ENCODE measurements at places on chromosomes 2 and 18.
A peak's percentile ranks its signal among the peaks of the same experiment; 100 is the strongest.

GRCh38 chr2:113171334-113172075, 2.3 kb upstream of the PSD4 start:
- H3K27me3 ChIP-seq = peaks cover 2% of the 10 kb centered on the region
- H3K4me3 ChIP-seq = no peak overlapping the region
- DNase-seq = no peak
- H3K36me3 ChIP-seq = peaks cover 58% of the 10 kb centered on the region

DNA sequence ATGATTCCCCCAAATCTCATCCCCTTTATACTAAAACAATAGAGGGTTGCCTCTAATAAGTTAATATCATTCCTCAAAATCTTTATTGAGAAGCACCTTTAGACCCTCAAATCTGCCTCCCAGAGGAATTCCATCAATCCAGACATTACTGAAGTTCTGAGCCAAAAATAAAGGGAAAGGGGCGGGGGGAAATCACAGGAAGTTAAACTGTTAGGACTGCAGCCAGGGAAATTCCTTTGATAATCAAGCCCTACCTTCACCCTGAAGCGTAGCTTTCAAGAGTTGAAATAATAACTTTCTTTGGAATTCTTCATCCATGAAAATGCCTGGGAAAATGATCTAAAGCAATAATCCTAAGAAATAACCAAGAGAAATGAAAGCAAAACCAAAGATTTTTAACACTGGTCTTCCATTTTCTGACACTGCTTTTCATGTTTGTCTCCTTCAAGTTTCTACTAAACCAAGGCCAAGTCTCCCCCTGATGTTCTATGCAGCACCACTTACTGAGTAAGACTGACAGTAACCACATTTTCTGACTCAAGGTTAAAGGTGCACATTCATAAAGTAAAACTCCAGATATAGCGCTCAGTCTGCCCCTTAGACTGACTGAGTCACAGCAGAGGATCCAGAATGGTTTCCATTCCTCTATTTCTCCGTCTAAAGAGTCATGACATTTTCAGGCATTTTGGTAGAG, 78.2 kb downstream of the TCF4 start:
- H3K4me3 ChIP-seq = no peak overlapping the region
- DNase-seq = no peak
- H3K27ac ChIP-seq = no peak overlapping the region

GRCh38 chr2:65452150-65452895, 19.9 kb upstream of the SPRED2 start:
- no peaks in the 10 kb centered on the region for H3K36me3 ChIP-seq
- DNase-seq = no peak
- H3K4me1 ChIP-seq = no peaks in the 10 kb centered on the region
- H3K27ac ChIP-seq = no peak overlapping the region
- H3K4me3 ChIP-seq = no peak overlapping the region

DNA sequence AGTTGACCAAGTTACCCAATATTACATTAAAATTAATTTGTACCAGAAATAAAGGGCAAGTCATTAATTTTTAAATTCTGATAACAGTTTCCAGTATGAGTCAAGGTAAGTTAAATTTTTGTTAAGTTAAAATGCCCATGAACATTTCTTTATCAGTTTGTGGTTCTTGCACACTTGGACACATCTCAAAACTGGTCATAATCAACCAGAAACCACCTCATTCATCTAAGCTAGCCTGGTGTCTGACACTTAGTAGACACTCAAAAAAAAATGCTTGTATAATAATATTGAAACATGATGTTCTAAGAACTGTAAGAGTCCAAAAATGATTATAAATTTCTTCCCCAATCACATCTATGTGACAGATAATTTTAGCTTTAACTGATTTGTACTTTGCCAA, 62.4 kb downstream of the SATB2 start:
- H3K4me1 ChIP-seq = no peaks in the 10 kb centered on the region
- no peaks in the 10 kb centered on the region for H3K36me3 ChIP-seq
- no peak for DNase-seq
- no peaks in the 10 kb centered on the region for H3K27me3 ChIP-seq

GRCh38 chr2:191143791-191144190, 7.0 kb downstream of the STAT4 start:
- H3K27ac ChIP-seq = no peak overlapping the region
- H3K4me1 ChIP-seq = peaks cover 83% of the 10 kb centered on the region
- H3K27me3 ChIP-seq = no peaks in the 10 kb centered on the region
- no peak for DNase-seq

- H3K36me3 ChIP-seq = no peaks in the 10 kb centered on the region
- no peak overlapping the region for H3K27ac ChIP-seq
- H3K4me3 ChIP-seq = no peak overlapping the region
- H3K27me3 ChIP-seq = no peaks in the 10 kb centered on the region
- H3K4me1 ChIP-seq = no peaks in the 10 kb centered on the region
These were observed 153.1 kb upstream of the KLHL29 start for GRCh38 chr2:23231865-23232264.

DNA sequence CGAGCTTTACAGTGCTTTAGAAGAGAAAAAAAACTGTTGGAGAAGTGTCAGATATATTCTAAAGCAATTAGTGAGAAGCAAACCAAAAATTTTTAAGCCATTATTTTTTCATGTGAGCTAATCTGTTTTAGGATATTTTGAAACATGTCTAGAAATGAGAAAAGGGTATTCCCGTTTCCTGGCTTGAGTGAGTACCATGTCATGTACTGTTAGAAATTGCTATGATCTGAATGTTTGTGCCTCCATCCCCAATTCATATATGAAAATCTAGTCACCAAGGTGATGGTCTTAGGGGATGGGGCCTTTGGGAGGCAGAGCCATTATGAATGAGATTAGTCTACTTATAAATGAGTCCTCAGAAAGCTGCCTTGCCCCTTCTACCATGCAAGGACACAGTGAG, 493.3 kb upstream of the GCFC2 start:
- no peaks in the 10 kb centered on the region for H3K4me1 ChIP-seq
- no peaks in the 10 kb centered on the region for H3K36me3 ChIP-seq
- H3K27me3 ChIP-seq = no peaks in the 10 kb centered on the region
- DNase-seq = no peak
- H3K4me3 ChIP-seq = no peak overlapping the region

- no peak overlapping the region for H3K4me3 ChIP-seq
- H3K4me1 ChIP-seq = no peaks in the 10 kb centered on the region
- DNase-seq = no peak
- H3K36me3 ChIP-seq = no peaks in the 10 kb centered on the region
These were observed 156.4 kb downstream of the CCBE1 start for GRCh38 chr18:59540780-59541179.

- H3K27me3 ChIP-seq = no peaks in the 10 kb centered on the region
- DNase-seq = no peak
- H3K36me3 ChIP-seq = peaks cover 69% of the 10 kb centered on the region
These were observed 30.2 kb downstream of the RMND5A start for GRCh38 chr2:86750240-86750839.

DNA sequence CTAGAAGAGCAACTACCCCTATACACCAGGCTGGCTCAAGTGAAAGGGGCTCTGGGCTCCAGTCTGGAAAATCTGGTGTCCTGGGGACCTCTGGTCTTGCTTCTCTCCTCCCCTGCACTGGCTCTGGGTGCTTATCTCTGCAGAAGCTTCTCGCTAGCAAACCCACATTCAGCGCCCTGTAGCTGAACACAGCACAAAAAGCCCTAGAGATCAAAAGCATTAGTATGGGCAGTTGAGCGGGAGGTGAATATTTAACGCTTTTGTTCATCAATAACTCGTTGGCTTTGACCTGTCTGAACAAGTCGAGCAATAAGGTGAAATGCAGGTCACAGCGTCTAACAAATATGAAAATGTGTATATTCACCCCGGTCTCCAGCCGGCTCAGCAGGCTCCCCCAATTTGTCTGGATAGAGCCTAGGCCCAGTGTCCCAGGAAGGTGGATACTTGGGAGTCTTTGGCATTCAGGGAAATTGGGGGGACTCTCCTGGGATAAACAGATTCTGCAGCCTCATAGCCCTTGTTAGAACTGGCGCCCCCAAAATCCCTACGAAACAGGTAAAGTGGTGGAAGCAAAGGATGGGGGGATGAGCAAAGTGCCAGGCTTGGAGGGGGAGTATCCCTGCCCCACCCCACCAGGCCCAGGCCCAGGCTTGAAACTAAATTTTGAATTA, 2.5 kb upstream of the HOXD4 start:
- H3K27ac ChIP-seq = no peak overlapping the region
- no peak overlapping the region for H3K4me3 ChIP-seq
- H3K36me3 ChIP-seq = no peaks in the 10 kb centered on the region

GRCh38 chr2:217694291-217694690, 308.5 kb downstream of the TNS1 start:
- no peak for DNase-seq
- H3K36me3 ChIP-seq = no peaks in the 10 kb centered on the region
- no peaks in the 10 kb centered on the region for H3K27me3 ChIP-seq
- H3K4me1 ChIP-seq = peaks cover 4% of the 10 kb centered on the region
- no peak overlapping the region for H3K4me3 ChIP-seq

- H3K27me3 ChIP-seq = peaks cover 26% of the 10 kb centered on the region
- no peak overlapping the region for H3K27ac ChIP-seq
- no peaks in the 10 kb centered on the region for H3K36me3 ChIP-seq
- H3K4me1 ChIP-seq = peaks cover 23% of the 10 kb centered on the region
- peak; percentile 50 for DNase-seq
- peak overlapping the region; percentile 67 for H3K4me3 ChIP-seq
These were observed 1.0 kb upstream of the NFATC1 start for GRCh38 chr18:79394534-79395307.

GRCh38 chr18:36490897-36491296, 193.4 kb downstream of the FHOD3 start:
- peaks cover 5% of the 10 kb centered on the region for H3K27me3 ChIP-seq
- no peaks in the 10 kb centered on the region for H3K36me3 ChIP-seq
- H3K27ac ChIP-seq = no peak overlapping the region
- H3K4me1 ChIP-seq = peaks cover 4% of the 10 kb centered on the region
- H3K4me3 ChIP-seq = no peak overlapping the region
- no peak for DNase-seq

DNA sequence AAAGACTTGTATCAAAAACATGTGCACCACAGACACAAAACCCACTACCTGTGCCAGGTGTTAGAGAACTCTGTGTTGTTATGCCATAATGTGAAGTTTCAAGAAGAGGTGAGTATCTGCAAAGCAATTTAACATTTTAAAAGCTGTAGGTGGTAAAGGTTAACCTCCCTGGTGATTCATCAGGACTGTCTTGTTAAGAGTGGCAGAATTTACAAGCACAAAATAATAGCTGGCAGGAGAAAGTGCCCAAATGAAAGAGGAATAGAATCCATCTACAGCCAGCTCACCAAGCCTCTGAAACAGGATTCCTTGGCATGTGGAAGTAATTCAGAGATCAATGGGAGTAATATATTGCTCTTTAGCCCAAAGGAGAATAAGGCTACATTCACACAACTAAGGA, 230.7 kb downstream of the AFF3 start:
- no peak for DNase-seq
- no peaks in the 10 kb centered on the region for H3K27me3 ChIP-seq
- no peak overlapping the region for H3K4me3 ChIP-seq
- H3K36me3 ChIP-seq = no peaks in the 10 kb centered on the region
- H3K27ac ChIP-seq = no peak overlapping the region

DNA sequence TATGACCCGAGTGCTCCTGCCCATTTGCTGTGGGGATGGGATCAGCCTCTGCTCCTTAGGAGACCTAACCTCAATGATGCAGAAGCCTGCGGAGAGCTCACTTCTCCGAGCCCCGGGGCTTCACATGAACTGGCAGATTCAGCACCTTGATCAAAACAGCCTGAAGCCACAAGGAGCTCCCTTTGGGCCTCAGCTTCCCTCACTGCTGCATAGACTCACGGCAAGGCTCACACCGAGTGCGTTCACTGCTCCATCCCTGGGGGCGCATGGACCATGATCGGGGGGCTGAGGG, 33.0 kb downstream of the CRACDL start:
- no peaks in the 10 kb centered on the region for H3K36me3 ChIP-seq
- peaks cover 29% of the 10 kb centered on the region for H3K27me3 ChIP-seq
- no peak for DNase-seq

DNA sequence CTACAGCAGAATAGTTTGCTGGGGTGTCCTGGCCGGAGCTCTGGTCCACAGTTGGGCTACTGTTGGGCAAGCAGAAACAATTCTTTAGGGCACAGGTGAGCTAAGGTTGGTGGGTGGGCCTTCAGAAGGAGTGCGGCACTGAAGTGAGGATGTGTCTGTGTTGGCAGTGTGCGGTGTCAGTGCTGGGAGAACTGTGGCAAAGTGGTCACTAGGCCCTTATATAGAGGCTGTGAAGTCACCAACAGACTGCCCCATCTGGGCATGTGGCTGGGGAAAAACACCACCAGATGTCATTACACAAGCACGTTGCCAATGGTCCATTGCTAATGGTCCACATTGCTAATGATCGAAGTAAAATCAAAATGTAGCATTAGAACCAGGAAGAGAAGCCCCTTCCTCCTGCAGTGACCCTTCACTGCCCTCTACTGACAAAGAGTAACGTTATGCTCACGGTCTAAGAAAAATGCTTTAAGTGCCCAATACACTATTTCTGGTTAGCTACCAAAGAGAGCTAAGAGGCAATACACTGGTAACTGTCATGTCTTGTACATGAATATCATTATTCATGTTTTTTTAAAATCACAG, 21.3 kb downstream of the SCN1A start:
- H3K27ac ChIP-seq = no peak overlapping the region
- no peak overlapping the region for H3K4me3 ChIP-seq
- H3K36me3 ChIP-seq = no peaks in the 10 kb centered on the region
- H3K27me3 ChIP-seq = no peaks in the 10 kb centered on the region
- DNase-seq = no peak
- H3K4me1 ChIP-seq = no peaks in the 10 kb centered on the region

DNA sequence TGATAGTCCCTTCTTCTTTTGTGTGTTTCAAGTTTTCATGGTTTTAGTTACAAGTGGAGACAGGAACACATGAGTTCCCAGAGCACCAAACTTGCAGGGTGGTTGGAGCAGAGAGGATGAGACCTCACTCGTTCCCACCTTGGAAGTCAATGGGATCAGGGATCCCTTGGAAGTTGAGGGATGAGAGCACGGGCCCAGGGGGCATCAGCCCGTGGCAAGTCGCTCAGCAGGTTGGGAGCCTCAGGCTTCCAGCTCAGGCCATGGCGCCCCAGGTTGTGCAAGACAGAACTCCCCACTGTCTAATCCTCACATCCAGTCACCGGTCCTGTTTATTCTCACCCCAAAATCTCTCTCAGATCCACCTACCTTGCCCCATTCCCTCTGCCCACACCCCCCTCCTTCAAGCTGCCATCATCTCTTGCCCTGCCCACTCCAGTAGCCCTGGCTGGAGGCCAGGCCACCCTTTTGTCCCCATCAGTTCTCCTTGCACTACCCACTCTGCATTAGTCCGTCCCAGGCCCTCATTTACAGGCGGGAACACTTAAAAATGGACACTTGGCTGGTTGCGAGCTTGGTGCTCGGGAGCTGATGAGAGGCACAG, 37.6 kb upstream of the FOSL2 start:
- no peak for DNase-seq
- H3K36me3 ChIP-seq = no peaks in the 10 kb centered on the region
- no peaks in the 10 kb centered on the region for H3K27me3 ChIP-seq
- H3K4me3 ChIP-seq = no peak overlapping the region
- peak overlapping the region; percentile 18 for H3K27ac ChIP-seq
- peaks cover 36% of the 10 kb centered on the region for H3K4me1 ChIP-seq

Measured in activated CD8-positive, alpha-beta T cell treated with anti-CD3 and anti-CD28 coated beads, Interleukin-2, amount 10 ng/mL, durations not matched to agents 7 days and 5 days (primary cell).